ENCODE measurements at places on chromosomes 1 and 21.
A peak's percentile ranks its signal among the peaks of the same experiment; 100 is the strongest.

DNA sequence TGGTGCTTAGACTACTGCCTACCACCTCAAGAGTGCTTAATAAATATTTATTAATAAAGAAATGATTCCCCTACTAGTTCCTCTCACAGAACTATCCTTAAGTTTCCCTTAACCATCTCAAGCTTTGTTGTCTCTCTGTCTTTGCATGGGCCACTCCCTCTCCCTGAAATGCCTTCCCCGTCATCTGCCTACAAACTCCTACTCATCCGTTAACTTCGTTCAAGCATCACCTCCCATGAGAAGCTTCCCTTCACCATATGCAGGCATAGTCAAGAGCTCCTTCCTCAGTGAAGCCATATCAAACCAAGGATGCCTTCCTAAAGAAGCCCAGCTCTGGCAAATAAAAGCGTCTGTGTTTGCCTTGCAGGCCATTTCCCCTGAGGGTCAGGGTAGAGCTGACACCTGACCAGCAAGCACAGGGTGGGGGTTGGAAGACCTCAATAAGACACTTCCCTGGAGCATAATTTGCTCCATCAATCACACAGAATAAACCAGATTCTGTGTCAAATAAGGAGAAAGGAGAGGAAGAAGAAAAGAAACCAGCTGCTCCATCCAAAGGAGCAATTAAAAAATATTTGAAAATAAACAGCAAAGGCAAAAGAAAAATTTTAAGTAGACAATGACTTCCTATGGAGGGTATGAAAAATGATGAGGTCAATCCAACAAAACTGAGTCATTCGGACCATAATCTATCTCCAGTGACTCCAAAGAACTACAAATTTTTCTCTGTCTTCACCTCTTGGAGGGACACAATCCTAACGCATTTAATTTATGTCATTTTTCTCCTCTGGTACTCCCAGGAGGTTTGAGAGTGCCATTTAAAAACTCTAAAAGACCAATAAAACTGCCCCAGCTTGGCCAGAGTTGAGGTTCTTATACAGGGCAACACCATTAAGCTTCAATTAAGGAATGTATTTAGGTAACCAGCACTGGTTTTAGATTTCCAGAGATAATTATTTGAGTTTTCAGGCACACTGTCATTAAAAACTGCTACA lies 303.6 kb downstream of the KCNH1 start:
- no peak for DNase-seq

GRCh38 chr1:117740496-117740895 lies 134.6 kb downstream of the TENT5C start:
- DNase-seq, result no peak

DNA sequence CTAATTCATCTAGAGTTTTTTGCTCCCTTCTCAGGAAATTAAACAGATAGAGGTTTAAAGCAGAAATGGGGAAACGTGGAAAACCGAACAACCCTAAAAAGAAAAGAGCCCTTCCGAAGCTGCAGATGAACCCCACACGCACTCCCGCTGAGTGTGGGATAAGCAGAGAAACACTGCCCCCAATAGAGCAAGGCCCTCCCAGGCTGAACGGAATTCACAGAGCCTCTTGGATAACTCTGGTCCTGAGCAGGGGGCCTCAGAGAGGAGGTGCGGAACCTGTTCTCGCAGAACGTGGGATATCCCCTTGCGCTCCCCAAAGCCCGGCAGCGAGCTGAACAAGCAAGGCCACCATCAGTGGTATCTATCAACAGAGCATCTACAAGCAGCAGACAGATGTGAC lies 44.9 kb downstream of the SSBP3 start:
- DNase-seq, result no peak

DNA sequence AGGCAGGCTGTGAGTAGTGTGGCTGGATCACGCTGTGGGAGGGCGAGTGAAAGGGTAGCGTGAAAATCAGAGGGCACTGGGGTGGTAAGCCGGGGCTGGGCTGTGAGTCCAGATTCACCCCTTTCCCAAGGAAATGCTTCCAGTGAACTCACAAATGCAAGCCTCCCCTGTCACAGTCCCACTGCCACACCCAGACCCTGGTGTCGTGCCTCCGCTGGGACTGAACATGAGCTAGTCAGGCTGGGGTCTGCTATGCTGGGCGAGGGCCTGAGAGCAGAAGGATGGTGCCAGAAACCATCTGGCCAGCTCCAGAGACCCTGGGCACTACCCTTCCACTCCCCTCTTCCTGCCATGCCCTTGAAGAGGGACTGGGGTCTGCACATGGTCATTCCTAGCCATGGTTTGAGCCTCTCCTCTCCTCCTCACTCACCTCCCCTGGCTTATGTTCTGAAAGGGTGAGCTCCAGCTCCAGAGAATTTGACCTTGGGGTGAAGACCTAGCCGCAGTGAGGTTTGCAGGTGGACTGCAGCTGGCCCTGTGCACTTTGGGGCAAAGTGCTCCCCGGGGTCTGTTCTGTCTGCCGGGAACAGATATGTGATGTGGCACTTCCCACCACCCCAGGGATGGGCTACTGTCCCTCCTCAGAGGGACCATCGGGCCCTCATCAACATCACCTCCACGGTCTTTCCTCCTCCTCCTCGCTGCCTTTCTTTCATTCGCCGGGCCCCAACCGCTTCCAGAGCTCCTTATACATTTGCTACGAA lies 365.6 kb downstream of the RPS6KC1 start:
- DNase-seq, result no peak

- DNase-seq, result no peak
These were observed 6.6 kb downstream of the LDLRAD2 start for GRCh38 chr1:21818656-21819055.

GRCh38 chr1:78004719-78005447 lies at the start of gene DNAJB4:
DNAJB4 (plus strand) TSS chr1:78004939; CDS start chr1:78005111, 172 bp downstream.
- peak; percentile 93 for DNase-seq
